ENCODE measurements at places on chromosomes 11 and 22. TPM values are rescaled to one million over a fixed set of nuclear protein-coding genes. Genes with fewer than 3 reads are reported as not detected.

Gene OR52E8
- polyA plus RNA-seq, result not detected

Gene FREY1
- polyA plus RNA-seq, result 0.30 TPM

Gene SORL1
- 6.1 TPM for polyA plus RNA-seq

Gene PLEKHB1
- 9.7 TPM for polyA plus RNA-seq

Gene KRTAP5-9
- not detected for polyA plus RNA-seq

Gene HBG2
- polyA plus RNA-seq, result 0.33 TPM

Gene OR5AP2
- not detected for polyA plus RNA-seq

Gene SCGB1A1
- not detected for polyA plus RNA-seq

Gene SCGB1D2
- not detected for polyA plus RNA-seq

Gene HEPN1
- not detected for polyA plus RNA-seq

Gene AMPD3
- 1.7 TPM for polyA plus RNA-seq

Gene NDUFC2
- 235 TPM for polyA plus RNA-seq

Gene SRSF8
- polyA plus RNA-seq, result 25.4 TPM

Gene USH1C
- not detected for polyA plus RNA-seq

Gene DNAJB7
- polyA plus RNA-seq, result not detected

Gene RBMXL2
- not detected for polyA plus RNA-seq

Gene ST3GAL4
- 27.1 TPM for polyA plus RNA-seq

Gene KCNJ5
- polyA plus RNA-seq, result not detected

Gene MMP10
- polyA plus RNA-seq, result 2.2 TPM

Gene FZD4
- 0.93 TPM for polyA plus RNA-seq

Gene OR8H1
- polyA plus RNA-seq, result not detected

Gene ACRV1
- polyA plus RNA-seq, result not detected

Gene ZNRF3
- polyA plus RNA-seq, result 2.9 TPM

Gene YPEL1
- 2.4 TPM for polyA plus RNA-seq

Gene MS4A15
- not detected for polyA plus RNA-seq

Gene HORMAD2
- polyA plus RNA-seq, result not detected
